SHP77 treated with DMSO at 0.1 percent for 48 hours (cell line): ENCODE measurements at places on chromosomes 11 and 22.

DNA sequence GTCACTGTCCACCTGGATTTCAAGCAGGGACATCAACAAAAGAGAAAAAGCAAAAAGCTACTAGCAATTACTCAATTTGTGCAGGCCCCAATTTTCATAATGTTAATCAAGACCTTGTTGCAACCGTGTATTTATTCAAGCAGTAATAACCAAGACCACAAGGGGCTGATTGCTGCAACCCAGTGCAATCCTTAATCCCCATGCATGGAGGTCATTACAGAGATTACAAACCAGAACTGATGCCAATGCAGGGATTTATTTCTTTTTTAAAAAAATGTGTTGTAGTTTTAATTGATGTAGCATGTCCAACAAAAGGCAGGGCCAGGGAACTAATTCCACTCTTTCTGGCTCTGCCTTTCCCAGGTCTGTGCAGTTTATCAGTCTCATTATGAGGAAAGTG, 18.4 kb downstream of the TECTA start:
- DNase-seq, result no peak

DNA sequence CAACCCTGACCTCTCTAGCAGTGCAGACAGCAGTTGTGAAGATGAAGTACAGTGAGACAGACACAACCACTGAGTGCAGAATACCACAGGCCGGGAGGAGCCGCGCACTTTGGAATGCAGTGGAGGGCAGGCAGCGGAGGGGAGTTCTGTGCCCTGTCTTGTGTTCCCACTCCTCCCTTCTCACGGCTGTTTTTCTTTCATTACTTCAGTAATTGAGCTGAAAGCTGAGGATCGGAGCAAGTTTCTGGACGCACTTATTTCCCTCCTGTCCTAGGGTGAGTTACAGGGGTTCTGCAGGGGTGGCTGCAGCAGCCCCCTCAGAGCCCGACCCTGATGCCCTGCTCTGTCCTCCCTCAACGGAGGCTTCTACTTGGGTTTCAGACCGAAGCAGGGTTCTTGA, 5.6 kb downstream of the CLDN5 start:
- no peak for DNase-seq

GRCh38 chr11:26779074-26779865, 57.4 kb upstream of the SLC5A12 start:
- no peak for DNase-seq

DNA sequence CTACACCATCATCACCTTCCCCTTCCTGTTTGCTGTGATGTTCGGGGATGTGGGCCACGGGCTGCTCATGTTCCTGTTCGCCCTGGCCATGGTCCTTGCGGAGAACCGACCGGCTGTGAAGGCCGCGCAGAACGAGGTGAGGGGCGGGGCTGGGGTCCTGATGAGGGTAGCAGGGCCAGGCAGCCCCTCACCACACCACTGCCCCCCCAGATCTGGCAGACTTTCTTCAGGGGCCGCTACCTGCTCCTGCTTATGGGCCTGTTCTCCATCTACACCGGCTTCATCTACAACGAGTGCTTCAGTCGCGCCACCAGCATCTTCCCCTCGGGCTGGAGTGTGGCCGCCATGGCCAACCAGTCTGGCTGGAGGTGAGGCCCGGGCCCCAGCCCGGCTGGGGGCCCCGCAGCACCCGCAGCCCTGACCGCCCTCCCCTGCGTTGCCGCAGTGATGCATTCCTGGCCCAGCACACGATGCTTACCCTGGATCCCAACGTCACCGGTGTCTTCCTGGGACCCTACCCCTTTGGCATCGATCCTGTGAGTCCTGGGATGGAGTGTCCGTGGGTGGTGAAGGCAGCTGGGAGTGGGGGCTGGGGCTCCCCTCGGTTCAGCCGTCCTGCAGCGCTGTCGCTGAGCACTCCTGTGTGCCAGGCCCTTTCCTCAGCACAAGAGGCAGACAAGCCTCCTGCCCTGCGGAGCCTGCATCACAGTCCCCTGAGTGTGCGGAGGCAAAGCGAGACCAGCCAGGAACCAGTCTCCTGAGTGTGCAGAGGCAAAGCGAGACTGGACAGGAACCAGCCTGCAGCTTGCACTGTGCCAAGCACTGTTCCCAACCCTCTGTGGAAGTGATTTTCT, 8.8 kb downstream of the TCIRG1 start:
- DNase-seq, result no peak

DNA sequence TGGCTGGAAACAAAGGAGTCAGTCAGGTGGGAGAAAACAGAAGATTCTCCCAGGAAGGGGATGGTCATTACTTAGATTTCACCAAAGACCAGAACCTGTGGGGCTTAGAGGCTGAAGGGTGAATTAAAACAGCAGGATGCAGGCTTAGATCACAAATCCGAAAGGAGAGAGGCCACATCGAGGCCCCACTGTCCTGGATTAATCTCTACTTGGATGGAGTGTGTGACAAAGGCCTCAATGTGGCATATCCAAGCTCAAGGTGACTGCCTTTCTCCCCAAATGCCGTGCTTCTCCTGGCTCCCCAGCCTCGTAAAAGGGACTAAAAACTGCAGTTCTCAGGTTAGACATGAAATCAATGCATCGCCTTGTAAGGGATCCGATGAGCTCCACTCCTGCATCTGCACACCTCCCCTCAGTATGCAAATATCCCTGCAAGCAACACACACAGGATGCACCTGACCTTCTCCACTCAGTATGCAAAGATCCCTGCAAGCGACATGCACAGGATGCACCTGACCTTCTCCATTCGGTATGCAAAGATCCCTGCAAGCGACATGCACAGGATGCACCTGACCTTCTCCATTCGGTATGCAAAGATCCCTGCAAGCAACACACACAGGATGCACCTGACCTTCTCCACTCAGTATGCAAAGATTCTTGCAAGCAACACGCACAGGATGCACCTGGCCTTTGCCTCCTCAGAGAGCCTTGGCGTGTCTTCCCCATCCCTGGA, 447.4 kb downstream of the BRD1 start:
- DNase-seq, result no peak

DNA sequence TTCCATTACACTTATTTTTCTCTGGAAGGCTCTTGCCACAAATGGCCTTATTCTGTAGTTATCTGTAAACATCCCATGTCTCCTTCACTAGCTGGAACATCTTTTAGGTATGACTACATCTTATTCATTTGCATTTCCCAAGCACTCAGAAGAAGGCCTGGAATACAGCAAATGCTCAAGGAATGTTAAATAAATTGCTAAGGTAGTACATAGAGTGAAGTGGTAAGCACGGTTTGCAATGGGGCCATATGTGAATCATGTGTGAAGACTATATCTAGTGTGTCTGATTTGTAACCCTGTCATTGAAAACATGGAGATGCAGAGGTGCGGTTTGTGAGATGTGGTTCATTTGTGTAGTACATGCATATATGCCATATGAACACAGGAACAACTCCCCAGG, 33.5 kb downstream of the GDPD4 start:
- DNase-seq, result no peak

GRCh38 chr11:111983187-111983986, 41.8 kb upstream of the DLAT start:
- DNase-seq, result no peak

DNA sequence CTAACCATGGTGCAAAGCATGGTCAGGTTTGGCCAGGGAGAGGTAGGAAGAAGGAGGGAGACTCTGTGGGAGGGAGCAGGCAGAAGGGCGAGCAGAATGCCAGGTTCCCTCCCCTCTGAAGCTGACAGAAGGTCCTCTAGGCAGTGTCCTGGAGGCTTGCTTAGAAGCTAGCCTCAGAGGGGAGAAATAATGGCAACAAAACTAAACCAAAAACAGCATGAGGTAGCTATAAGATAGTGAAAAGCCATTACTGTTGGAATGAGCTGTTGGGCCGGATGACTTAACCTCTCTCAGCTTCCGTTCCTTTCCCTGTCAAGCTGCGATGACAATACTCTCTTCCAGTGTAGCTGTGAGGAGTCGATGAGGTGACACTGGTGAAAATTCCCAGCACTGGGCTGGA, 36.6 kb downstream of the RASSF10 start:
- DNase-seq, result no peak

GRCh38 chr22:48333816-48334735, 1493.6 kb downstream of the BRD1 start:
- no peak for DNase-seq

DNA sequence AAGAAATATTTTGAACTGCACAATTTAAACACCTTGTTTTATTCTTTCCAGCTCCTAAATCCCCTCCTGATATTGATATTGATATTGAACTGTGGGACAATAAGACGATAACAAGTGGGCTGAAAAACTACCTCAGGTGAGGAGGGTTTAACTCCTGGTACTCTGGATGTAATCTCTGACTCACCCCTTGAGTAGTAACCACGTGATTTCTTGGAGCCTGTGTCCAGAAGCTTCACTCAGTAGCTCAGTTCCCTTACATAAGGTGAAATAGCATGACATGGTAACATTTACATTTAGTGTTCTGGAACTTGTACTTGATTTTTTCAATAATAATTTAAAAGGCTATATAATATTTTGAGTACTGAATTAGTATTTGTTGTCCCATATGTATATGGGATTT, 168.0 kb downstream of the PGR start:
- no peak for DNase-seq

GRCh38 chr11:116124922-116125714, 620.9 kb upstream of the CADM1 start:
- DNase-seq, result no peak

- DNase-seq, result no peak
Measured at GRCh38 chr22:38426628-38427027, 28.4 kb downstream of the KCNJ4 start.

- no peak for DNase-seq
Measured at GRCh38 chr11:60118338-60118737, 29.9 kb downstream of the MS4A2 start.

GRCh38 chr11:93704237-93704636, 37.1 kb downstream of the TAF1D start:
- DNase-seq, result no peak

DNA sequence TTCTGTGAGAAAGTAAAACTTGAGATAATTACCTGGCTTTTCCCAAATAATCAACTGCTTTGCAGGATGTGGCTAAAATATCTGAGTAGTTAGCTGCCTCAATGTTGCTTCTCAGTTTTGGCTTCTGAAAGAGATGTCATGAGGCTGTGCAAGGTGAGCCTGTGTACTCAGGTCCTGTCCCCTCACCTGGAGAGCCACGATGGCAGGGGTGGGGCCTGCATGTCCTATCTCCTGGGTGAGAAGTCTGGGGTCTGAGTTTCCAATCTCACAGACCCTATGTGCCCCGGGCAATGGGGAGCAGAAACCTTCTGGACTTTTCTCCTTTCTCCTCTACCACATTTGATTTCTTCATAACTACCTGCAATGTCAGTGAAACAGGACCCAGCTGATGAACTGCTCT, 338.6 kb upstream of the B3GAT1 start:
- no peak for DNase-seq

DNA sequence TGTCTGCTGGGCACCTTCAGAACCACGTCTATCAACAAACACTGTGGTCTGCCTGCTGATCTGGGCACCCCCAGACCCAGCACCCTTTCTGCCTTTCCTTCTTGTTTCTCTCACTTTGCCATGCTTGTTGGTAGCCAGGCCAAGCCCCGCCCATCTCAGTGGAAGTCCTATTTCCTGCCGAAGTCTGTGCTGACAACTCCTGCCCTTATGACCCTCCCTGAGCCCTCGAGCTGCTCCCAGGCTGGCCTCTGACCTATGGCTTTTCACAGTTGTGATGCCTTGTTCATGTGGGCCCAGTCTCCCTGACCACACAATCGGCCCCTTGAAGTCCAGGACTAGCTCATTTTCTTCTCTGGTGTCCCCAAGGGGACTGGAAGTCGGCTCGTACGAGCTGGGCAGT, 132.1 kb downstream of the DSCAML1 start:
- DNase-seq, result no peak

DNA sequence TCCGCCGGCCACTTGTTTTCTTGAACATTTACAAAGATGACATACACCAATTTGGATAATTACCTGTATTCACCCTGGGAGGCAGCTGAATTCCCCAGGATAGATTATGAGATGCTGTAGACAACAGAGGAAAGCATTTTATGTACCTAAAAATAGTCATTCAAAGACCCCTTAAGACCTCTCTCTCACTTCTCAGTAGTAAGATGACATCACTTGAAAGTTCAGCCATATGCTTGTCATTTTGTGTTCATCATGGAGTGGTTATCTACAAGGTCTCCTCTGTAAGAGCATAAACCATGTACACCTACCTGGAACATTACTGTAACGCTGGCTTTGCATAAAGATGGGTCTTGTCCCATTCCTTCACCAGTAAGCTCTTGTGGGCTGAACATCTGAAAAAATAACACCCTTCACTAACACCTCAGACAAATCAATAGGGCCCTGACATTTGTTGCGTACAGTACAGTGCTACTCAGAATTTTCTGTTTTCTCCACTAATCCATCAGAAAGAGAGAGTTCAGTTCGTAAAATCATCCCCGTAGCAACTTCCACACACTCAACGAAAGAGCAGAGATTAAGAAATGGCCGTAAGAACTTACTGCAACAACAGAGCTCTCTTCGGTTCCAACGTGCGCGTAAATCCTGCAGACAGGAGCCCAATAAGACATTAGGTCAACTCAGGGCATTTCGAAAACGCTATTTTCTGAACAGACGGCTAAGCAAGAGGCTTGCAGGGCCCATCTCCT, 15.6 kb upstream of the WDR74 start:
- no peak for DNase-seq

DNA sequence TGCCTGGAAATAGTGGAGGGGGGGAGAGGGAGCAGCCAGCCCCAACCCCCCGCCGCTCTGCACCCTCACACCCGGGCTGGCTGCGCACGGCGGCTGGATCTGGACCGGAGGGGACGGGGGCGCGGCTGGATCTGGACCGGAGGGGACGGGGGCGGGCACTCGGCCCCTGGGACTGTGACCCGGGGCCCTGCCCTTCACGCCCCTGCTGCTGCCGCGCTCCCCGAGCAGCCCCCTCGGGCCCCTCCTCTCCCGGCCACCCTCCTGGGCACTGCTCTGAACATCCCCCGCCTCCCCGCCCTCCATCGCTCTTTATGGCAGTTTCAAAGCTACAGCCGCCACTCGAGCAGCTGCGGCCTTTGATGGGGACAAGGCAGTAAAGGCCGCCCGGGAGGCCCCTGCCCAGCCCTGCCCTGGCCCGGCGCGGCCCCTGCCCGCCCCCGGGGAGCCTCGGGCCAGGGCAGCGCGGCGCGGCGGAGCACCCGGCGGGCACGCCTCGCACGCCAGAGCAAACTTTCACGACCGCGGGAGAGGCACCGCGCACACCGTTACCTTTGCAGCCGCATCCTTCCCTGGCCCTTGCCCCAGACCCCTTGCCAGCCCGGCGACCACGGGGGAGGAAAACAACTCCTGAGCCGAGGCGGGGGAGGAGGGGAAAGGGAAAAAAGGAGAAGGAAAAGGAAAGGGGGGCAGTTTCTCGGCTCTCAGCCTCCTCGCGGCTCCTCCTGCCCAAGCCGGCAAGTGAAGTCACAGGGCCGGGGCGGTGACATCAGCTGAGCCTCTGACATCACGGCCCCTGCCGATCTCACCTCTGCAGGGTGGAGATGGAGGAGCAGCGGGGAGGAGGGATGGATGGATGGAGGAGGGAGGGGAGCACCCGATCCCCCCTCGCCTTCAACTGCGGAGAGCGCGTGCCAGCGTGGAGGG, 13.1 kb upstream of the TCF20 start:
- no peak for DNase-seq
